ENCODE measurements at places on chromosomes 11 and 22. TPM values are rescaled to one million over a fixed set of nuclear protein-coding genes. Genes with fewer than 3 reads are reported as not detected.

DNA sequence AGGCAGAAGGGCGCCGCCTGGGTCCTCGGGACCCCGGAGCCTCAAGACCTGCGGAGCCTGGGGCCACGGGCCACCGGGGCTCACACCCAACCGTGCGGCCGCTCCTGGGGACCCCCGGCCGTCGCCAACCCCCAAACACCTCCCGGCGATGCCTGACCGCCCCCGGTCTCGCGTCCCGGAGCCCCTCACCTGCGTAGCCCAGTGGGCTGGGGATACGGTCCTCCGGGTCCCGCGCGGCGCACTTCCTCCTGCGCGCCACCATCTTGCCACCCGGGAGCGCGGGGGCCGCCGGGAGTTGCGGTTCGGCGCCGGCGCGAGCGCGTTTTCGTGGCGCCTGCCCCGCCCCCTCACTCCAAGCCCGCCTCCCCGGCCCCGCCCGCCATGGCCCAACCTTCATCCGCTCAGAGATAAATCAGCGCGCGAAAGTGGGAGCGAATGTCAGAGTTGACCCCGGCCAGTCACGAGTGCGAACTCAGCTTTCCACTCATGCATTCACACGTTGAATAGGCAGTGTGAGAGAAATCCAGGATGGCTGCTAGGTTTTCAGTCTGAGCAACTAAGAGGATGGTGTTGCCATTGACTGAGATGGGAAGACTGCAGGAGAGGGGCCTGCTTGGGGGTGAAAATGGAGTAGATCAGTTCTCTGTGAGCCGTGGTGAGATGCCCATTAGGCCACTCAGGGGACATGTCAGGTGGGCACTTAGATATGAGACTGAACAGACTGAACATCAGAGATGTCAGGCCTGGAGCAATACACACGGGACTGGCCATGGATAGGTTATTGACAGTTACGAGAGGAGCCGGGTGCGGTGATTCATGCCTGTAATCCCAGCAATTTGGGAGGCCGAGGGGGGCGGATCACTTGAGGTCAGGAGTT lies at the start of gene RRP7A:
Gene RRP7A (minus strand): TSS at position 272 of the 877 bp plus-strand sequence. CDS start 10 bp downstream, at position 262.
- peak; percentile 77 for DNase-seq

GRCh38 chr11:125921042-125921441 lies 16.7 kb downstream of the DDX25 start:
- DNase-seq: no peak

DNA sequence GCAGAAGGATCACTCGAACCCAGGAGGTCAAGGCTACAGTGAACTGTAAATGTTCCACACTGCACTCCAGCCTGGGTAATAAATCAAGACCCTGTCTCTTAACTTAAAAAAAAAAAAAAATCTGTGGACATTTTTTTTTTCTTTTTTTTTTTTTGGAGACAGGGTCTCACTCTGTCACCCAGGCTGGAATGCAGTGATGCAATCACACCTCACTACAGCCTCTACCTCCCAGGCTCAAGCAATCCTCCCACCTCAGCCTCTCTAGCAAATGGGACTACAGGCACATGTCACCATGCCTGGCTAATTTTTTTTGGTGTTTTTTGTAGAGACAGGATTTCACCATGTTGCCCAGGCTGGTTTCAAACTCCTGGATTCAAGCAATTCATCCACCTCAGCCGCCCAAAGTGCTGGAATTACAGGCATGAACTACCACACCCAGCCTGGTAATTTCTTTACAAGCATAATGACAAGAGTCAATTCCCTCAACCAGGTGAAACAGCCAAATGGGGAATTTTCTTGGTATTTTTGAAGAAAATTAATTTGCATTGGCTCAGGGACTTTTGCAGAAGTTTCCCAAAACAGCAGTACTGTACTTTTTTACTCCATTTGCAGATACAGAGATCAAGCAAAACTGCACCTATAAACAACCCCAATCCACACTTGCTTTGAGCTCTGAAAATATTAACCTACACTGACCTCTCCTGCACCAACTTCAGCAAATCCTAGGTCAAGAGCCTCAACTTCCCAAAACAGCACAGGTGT lies 44.0 kb downstream of the MRTFA start:
- no peak for DNase-seq

DNA sequence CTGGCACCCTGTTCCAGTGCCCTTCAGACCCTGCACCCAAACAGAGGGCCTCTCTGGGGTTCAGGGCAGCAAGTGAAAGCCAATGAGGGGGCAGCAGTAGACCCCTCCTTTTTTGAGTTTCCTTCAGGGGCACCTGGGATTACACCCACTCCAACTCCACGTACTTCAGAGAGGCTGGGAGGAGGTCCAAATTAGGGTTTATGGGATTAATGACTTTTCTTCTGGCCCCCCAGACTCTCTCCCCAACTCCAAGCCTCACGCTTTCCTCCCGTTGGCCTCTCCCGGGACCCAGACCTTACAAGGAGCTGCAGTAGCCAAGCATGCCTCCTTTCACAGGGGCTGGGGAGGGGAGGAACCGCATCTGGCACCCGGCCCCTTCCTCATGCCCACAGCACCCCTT lies 101.7 kb downstream of the NECTIN1 start:
- no peak for DNase-seq

- no peak for DNase-seq
These were observed 33.5 kb upstream of the CSNK1E start for GRCh38 chr22:38350444-38351359.

DNA sequence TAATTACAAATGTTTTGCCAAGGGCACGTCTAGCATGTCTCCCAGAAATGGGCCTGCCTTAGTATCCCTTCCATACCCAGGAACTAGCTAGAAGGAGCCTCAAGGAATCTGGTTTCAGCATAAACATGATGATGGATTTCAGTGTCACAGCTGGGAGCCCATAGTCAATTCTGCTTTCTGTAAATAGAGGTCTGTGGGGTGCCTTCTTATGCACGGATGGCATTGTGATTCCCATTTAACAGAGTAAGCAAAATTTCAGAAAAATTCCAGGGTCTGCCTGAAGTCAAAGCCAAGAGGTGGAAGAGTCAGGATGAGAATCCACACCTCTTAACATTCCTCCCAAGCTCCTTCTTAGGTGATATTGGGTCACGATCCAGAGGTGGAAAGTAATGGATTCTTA lies 12.1 kb downstream of the DUSP18 start:
- DNase-seq: no peak

- no peak for DNase-seq
These were observed 257.5 kb upstream of the MTNR1B start for GRCh38 chr11:92711926-92712325.

DNA sequence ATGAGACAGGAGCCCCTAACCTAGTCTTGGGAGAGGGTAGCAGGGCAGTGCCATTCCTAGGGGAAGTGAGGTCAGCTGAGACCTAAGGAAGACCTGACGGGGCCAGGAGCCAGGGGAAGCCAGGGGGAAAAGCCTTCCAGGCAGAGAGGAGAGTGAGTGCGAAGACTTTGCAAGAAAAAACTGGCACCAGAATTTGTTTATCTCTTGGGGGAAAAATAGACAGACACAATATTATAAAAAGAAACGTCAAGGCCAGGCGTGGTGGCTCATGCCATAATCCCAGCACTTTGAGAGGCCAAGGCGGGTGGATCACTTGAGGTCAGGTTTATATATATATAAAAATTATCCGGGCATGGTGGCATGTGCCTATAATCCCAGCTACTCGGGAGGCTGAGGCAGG lies 26.9 kb upstream of the TESMIN start:
- DNase-seq: no peak

GRCh38 chr11:101187748-101188147 lies 58.1 kb upstream of the PGR start:
- DNase-seq: no peak

DNA sequence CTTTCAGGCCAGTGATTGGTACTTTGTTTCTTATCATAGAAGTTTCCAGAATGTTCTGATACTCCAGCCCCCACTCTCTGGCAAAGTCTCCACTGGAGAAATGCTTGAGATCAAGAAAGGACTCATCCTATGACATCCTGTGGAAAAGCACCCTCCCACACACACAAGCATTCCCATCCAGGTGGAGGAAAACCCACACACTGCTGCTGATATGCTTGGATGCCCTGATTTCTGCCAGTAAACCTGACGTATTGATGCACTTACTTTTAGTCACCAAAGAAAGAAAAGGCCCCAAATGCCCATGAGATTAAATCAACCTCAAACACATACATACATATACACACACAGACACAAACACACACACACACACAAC lies 9.2 kb upstream of the SLC5A12 start:
- no peak for DNase-seq

- DNase-seq: no peak
These were observed 24.6 kb downstream of the IGHMBP2 start for GRCh38 chr11:68928136-68928880.

DNA sequence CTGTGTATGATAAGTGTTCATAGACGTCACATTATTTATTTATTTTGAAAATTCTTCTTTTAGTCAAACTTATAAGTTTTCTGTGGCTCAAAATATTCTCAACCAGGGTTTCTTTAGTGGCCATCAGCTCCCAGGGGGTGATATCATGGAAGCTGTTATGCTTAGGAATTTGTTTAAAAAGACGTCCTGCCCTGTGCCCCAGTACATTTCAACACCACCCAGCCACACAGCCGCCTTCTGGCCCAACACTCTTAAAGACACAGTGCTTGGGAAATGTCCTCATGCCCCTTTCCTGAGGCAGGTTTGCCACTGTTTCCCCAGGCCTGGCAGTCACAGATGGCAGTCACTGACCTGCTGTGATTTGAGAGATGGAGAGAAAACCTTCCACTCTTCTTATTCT lies 19.9 kb downstream of the TSKU start:
- no peak for DNase-seq

- no peak for DNase-seq
These were observed 16.9 kb downstream of the SMIM38 start for GRCh38 chr11:69172674-69173073.

DNA sequence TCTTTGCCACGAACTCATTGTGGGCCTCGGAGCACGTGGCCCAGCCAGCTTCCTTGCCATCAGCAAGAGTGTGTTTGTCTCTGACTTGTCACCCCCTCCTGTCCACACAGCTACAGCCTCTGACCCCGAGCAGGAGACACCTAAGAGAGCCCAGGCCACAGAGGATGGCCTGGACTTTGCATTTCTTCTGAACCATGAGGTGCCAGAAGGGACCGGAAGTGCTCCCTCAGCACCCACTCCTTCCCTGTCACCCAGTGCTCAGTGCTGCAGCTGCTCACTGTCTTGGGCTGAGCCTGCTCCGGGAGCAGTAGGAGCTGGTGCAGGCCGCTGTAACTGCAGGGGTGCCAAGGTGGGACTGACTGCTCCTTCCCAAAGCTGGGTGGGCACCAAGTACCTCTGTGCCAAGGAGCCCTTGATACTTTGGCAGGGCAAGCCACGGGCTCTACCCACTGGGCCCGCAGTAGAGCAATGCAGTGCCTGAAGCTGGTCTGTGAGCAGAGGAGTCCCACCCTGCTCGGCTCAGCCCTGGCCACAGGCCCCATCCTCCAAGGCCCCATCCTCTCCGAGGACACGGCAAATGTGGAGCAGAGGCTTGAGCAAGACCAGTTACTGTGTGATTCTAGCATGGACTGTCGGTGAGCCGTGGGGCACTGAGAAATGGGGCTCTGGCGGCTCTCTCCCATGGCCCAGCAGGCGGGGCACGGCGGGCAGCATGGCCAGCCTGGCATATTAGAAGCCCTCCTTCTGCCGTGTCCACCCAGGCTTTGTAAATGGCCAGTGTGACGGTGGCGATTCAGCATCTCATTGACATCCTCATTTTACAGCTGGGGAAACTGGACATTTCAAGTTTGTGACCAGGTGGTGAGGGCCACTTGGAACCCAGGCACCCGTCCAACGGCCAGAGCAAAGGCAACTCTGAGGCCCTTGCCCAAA lies 6.3 kb downstream of the GRK2 start:
- no peak for DNase-seq

DNA sequence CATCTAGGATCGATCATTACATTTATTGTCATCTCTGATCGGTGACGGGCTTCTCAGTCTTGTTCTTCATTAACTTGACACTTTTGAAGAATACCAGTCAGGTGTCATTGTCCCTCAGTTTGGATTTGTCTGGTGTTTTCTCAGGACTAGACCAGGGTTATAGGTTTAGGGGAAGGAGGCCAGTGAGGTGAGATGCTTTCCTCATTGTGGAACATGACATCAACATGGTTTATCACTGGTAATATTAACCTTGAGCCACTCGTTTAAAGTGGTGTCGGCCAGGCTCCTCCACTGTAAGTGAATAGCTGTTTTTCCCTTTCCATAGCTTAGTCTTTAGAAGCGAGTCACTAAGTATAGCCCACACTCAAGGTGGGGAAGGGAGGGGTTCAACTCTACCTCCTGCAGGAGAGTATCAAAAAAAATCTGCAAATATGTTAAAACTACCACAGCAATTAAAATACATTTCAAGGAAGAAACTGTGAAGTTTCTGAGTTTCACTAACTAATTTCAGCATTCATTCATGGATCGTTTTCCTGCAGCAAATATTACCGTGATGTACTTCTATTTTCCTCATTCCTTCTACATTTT lies 42.0 kb downstream of the KCNQ1OT1 start:
- DNase-seq: no peak

Gene KIRREL3
- 0.31 TPM for total RNA-seq

Gene CEND1
- not detected for total RNA-seq

Gene HBG2
- total RNA-seq: 0.38 TPM

Gene MRPL11
- total RNA-seq: 49.7 TPM

Gene AMOTL1
- 78.5 TPM for total RNA-seq

Gene TNNT3
- 19.0 TPM for total RNA-seq

Gene IGF2
- 3,275 TPM for total RNA-seq

Gene H19
- 14,601 TPM for total RNA-seq

Gene RPL27A
- total RNA-seq: 964 TPM

Gene LRRC10B
- 0.16 TPM for total RNA-seq

Gene XKR3
- not detected for total RNA-seq

Gene CHCHD10
- total RNA-seq: 61.8 TPM

Gene APOL6
- 1.2 TPM for total RNA-seq

Gene NRXN2
- total RNA-seq: 12.0 TPM

Gene PLAAT2
- not detected for total RNA-seq

Gene ZBED5
- 120 TPM for total RNA-seq
